ENCODE measurements at places on chromosomes 12 and 14.

DNA sequence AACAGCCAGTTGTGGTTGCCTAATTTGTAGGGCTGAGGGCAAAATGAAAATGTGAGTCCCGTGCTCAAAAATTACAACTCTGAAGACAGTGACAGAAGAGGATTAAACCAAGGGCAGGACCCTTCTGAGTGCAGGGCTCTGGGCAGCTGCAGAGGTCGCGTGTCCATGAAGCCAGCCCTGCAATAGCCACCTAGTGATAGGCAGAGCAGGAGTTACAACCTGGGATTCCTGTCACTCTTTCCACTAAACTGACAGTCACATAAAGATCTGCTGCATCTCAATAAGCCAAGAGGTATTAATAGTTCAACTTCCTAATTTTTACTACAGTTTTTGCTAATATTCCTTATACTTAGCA, 94.1 kb downstream of the SLC2A13 start:
- no peak for DNase-seq

DNA sequence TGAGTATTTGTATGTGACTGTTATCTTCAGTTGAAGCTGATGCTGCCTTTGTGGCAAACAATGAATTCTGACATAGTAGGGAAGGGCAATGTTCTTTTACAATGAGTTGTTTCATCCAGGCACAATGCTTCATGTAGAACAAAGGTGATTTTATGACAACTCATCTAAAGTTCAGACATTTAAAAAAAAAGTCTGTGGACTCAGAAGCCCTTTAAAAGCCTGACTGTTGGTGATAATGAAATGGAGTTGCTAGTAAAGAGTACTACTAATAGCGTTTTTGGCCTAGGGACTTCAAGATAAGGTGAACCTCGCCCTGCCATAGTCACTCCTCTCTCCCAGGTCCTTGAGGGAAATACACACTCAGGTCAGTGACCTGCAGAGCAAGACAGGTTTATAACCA, 105.1 kb downstream of the AKAP6 start:
- no peak for DNase-seq

- no peak for DNase-seq
Measured at GRCh38 chr14:87067061-87067460, 925.9 kb downstream of the GALC start.

DNA sequence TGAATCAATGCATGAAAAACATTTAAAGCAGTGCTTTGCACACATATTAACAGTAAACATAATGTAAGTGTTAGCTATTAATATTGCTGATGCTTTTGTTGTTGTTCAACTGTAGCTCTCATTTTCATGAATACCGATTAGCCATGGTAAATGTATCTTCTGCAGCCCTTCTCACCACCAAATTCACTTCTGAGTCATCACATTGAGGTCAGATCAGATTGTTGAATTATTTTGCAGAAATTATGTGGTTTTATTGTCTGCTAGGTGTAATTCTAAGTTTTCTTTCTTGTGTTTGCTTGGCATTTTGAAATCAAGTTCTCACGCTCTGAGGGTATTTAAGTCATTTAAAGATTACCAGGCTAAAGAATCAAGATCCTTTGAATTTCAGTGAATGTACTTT, 74.6 kb downstream of the AKAP6 start:
- no peak for DNase-seq

GRCh38 chr14:38561657-38562056, 305.8 kb upstream of the CLEC14A start:
- DNase-seq = no peak
